ENCODE measurements at places on chromosomes 13 and 19.

GRCh38 chr13:102402290-102402689 lies 442 bp upstream of the FGF14 start:
- peak; percentile 19 for DNase-seq

DNA sequence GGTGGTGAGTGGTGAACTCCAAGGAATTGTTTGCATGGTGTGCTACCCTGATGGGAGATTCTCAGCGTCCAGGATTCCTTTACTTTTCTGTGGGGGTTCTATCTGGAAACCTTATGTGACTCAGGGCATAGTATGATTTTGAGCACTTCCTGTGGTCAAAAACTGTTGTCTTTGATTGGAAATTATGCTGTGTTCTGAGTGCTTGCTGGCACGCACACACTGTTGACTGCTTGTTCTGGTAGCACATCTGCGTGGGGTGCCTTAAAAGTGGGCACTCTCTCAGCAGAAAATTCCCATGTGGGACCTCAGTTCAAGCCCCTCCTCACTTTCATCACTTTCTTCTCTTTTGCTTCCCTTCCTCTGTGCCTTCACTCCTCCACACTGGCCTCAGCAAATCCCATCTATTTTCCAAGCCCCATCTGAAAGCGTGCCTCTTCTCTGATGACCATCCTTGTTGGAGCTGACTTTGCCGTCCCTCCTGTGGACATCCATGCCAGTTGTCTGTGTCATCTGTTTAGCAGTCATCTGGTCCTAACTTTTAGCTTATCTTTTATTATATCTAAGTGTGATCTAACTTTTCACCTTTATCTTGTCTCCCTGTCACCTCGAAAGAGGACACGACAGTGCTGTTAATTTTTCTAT lies 56.4 kb upstream of the NPAS1 start:
- no peak for DNase-seq

GRCh38 chr13:36142735-36143134 lies 11.6 kb upstream of the DCLK1 start:
- no peak for DNase-seq

DNA sequence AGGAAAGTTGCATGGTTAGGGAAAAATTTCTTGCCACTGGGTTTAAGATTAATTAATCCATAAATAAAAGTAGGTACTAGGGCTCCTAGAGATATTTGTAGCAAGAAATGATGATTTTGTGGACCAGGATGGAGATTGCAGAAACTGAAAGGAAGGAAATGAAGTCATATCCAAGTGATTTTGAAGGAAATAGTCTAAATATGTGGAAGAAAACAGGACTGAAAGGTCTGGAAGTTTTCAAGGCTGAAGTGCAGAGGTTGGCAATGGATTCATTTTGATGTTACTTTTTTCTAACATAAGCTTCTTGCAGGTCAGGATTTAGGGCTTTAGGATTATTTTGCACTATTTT lies 52.8 kb downstream of the SOX21 start:
- no peak for DNase-seq

- no peak for DNase-seq
Observed at GRCh38 chr13:102700088-102701031, 5.5 kb upstream of the METTL21C start.

GRCh38 chr13:60108589-60108988 lies 55.1 kb downstream of the DIAPH3 start:
- DNase-seq: no peak

DNA sequence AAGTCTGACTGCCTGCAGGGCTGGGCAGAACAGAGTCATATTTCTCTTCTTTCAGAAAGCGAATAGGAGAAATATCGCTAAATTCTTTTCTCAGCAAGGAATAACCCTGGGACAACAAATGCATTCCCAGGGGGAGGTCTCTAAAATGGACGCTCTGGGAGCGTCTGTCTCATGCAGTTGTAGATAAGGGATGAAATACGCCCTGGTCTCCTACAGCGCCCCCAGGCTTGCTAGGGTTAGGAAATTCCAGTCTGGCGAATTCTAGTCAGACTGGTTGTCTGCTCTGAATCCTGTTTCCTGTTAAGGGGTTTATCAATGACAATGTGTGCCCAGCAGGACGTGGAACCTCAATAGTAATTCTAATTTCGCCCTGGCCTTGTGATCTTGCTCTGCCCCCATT lies 1214.1 kb downstream of the DIAPH3 start:
- no peak for DNase-seq

DNA sequence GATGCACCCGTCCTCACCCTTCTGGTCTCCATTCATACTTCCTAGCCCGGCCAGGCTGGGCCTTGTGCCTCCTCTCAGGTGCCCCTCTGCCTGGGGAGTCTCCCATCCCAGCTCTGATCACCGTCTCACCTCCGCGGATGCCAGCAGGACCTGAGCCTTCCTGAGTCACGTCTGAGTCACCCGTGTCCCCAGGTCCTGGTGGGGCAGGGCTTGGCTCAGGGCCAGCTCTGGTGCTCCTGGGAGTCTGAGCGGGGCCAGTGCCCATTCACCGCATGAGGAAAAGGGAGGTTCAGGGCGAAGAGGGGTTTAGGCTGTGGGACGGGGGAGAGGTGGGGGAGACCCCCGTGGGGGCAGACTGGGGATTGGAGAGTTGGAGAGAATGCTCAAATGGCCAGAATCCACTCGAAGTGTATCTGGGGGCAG lies 593 bp downstream of the ATP8B3 start:
- DNase-seq: peak; percentile 55

- DNase-seq: no peak
Observed at GRCh38 chr19:27580906-27581305, 1632.0 kb downstream of the UQCRFS1 start.

GRCh38 chr13:46119883-46120614 lies 15.2 kb upstream of the CPB2 start:
- DNase-seq: no peak

GRCh38 chr19:49503582-49503962 lies 7.3 kb downstream of the RPS11 start:
- DNase-seq: no peak

DNA sequence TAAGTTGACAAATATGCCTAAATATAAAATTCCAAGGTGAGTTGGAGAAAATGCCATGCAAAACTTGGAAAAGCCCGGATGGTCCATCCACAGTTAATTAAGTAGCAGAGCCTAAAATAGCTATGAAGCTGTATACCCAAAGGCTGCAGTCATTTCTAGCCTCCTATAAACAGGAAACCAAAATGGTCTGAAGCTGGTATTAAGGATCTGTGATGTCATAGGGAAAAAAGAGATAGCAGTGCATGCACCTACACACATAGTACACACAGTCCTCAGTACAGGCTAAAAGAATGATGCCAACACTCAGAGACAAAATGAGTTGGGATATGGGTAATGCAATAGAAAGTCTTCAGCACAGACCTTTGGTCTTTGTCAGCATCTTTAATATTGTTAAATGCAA lies 736.9 kb downstream of the EFNB2 start:
- DNase-seq: no peak
